ENCODE measurements at places on chromosomes 5 and 9. TPM values are rescaled to one million over a fixed set of nuclear protein-coding genes. Genes with fewer than 3 reads are reported as not detected.

DNA sequence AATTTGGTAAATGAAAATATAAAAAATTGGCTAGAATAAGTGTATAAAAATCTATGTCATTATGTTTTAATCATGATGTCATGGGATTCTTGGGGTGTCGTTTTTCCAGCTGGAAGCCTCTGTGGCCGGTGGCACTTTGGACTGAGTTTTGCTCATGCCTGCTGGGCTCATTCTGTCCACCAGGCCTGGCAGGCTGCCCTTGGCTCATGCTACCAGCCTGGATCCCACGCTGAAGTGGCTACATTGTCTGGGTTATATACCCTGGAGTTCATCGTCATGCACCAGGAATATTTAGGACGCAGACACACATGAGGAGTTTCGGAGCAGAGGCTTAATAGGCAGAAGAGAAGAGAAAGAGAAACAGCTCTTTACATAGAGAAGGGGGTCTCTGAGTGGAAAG is 1913.7 kb upstream of the WWC1 start:
- no peak for DNase-seq

Gene CARTPT
- not detected for total RNA-seq

Gene TOR4A
- total RNA-seq: 27.5 TPM

Gene SLC34A3
- not detected for total RNA-seq

Measured in heart left ventricle (tissue), 16 donors.